Activated T-helper 2 cell treated with anti-CD3 and anti-CD28 coated beads, Interferon-gamma antibody, Interleukin-2, Interleukin-4, amounts not matched to agents 10 μg/mL and 5 μg/mL and 100 μg/mL, durations not matched to agents 14 hours and 24 hours and 36 hours (primary cell): ENCODE measurements at places on chromosomes 13 and 19. TPM values are rescaled to one million over a fixed set of nuclear protein-coding genes. Genes with fewer than 3 reads are reported as not detected.

DNA sequence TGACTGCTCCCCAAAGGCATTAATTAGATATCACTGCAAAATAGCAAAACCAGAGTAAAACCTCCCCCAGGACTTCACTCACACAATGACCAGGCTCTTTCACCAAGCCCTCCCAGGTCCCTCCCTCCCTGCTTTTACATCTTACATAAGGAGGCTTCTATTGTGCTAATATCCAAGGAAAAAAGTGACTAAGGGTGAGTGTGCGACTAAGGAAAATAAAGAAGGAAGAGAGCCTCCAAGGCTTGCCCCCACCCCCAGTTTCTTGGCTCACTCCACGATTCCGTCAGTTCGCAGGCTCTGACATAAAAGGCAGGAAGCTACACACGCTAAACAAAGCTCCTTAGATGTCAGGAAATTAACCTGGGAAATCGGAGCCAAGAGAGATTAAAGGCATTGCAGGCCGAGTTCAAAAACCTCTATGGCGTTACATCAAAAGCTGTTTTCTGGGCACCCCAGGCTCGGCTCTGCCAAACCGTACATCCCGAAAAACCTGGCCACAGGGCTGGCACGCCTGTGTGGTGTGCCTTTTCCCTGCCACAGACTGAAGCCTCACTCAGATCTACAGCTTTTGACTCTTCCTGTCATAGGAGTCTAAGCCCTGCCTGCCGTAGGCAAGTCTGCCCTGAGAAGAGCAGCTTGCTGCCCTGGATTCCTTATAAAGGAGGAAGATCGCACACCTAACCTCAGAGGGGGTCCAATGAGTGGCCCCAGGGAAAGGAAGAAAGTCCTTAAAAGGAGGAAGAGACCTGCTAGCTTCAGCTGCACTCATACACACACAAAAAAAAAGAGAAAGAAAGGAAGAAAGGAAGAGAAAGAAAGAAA lies 67.0 kb upstream of the SERP2 start:
- H3K27me3 ChIP-seq: peaks cover 29% of the 10 kb centered on the region
- H3K27ac ChIP-seq: no peak overlapping the region
- no peaks in the 10 kb centered on the region for H3K36me3 ChIP-seq

GRCh38 chr19:40633207-40633606 lies 32.0 kb downstream of the LTBP4 start:
- H3K27me3 ChIP-seq: peaks cover 5% of the 10 kb centered on the region
- H3K27ac ChIP-seq: no peak overlapping the region
- peaks cover 5% of the 10 kb centered on the region for H3K4me1 ChIP-seq
- no peak for DNase-seq
- peaks cover 5% of the 10 kb centered on the region for H3K36me3 ChIP-seq
- H3K4me3 ChIP-seq: no peak overlapping the region

- H3K27ac ChIP-seq: no peak overlapping the region
- no peak overlapping the region for H3K4me3 ChIP-seq
- H3K36me3 ChIP-seq: no peaks in the 10 kb centered on the region
- DNase-seq: no peak
- no peaks in the 10 kb centered on the region for H3K27me3 ChIP-seq
Measured at GRCh38 chr13:105783261-105783660, 752.2 kb downstream of the EFNB2 start.

- no peak for DNase-seq
- no peaks in the 10 kb centered on the region for H3K36me3 ChIP-seq
- H3K27me3 ChIP-seq: no peaks in the 10 kb centered on the region
- H3K4me3 ChIP-seq: no peak overlapping the region
Measured at GRCh38 chr13:35388441-35389355, 87.8 kb downstream of the MAB21L1 start.

GRCh38 chr19:3606690-3607289 lies at the start of gene TBXA2R:
TSS of gene TBXA2R (minus strand) at chr19:3606875. CDS start at chr19:3600634, 6,241 bp downstream.
- H3K4me3 ChIP-seq: no peak within 1 kb of the TSS
- peaks cover 2% of the 10 kb centered on the region for H3K4me1 ChIP-seq
- H3K36me3 ChIP-seq: peaks cover under 1% of the 10 kb centered on the region
- peaks cover 4% of the 10 kb centered on the region for H3K27me3 ChIP-seq
- no peak within 1 kb of the TSS for H3K27ac ChIP-seq
- no peak for DNase-seq

- no peak overlapping the region for H3K27ac ChIP-seq
- DNase-seq: peak; percentile 62
- no peak overlapping the region for H3K4me3 ChIP-seq
- H3K27me3 ChIP-seq: peaks cover 4% of the 10 kb centered on the region
- no peaks in the 10 kb centered on the region for H3K36me3 ChIP-seq
Measured at GRCh38 chr19:37902668-37903067, 3.7 kb downstream of the WDR87 start.

GRCh38 chr13:96379967-96380366 lies 290.1 kb downstream of the HS6ST3 start:
- H3K36me3 ChIP-seq: no peaks in the 10 kb centered on the region
- H3K4me3 ChIP-seq: no peak overlapping the region
- no peaks in the 10 kb centered on the region for H3K4me1 ChIP-seq
- H3K27me3 ChIP-seq: no peaks in the 10 kb centered on the region

- H3K36me3 ChIP-seq: no peaks in the 10 kb centered on the region
- H3K4me1 ChIP-seq: no peaks in the 10 kb centered on the region
- no peak overlapping the region for H3K4me3 ChIP-seq
- no peak for DNase-seq
Measured at GRCh38 chr19:34096020-34096915, 76.0 kb upstream of the LSM14A start.

GRCh38 chr19:45442778-45443461 lies 19.2 kb upstream of the ERCC1 start:
- peak overlapping the region; percentile 76 for H3K4me3 ChIP-seq
- peaks cover 33% of the 10 kb centered on the region for H3K4me1 ChIP-seq
- no peak for DNase-seq
- peak overlapping the region; percentile 65 for H3K27ac ChIP-seq

DNA sequence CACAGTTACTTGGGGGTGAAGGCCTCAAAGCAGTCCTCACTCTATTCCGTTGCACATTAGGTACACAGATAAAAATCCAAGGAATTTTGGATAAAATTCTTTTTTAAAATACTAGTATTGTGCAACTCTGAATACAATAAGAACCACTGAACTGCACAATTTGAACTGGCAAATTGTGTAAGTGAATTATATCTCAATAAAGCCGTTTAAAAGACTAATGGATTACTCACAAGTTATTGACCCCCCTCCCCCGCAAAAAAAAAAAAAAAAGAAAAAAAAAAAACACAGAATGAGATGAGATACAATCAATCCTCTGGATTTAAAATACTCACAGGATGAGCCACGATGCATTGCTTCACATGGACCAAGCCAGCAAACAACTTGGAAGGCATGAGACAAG lies 86.4 kb downstream of the CRYL1 start:
- H3K4me1 ChIP-seq: peaks cover 5% of the 10 kb centered on the region
- no peak overlapping the region for H3K4me3 ChIP-seq
- no peak for DNase-seq
- H3K27ac ChIP-seq: no peak overlapping the region
- no peaks in the 10 kb centered on the region for H3K27me3 ChIP-seq

DNA sequence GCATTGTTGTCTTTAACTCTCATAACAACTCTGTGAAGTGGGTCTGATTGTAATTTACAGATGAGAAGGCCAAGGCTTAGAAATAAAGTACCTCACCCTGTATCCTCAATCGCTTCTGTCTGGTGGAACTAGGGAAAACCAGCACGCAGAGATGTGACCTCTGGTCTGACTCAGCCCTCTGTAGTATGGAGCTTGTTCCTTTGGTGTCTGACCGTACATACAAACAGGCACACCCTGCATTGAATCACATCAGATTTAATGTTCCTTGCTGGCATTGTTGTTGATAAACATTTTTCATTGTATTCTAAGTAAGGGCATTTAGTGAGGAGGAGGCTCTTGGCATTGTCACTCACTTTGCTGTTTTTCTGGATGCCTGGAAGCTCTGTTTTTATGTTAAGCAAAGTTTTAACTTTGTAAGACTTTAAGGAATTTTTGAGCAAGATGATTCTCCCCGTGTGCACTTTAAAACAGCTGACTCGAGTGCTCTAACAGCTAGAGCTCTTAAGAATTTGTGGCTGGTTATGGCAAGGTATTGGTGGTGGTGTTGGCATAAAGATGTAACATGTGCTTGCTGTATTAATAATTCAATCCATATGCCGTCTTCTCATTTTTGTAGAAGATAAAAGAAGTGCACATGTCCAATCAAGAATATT lies 89.0 kb upstream of the SPATA13 start:
- no peak overlapping the region for H3K27ac ChIP-seq
- DNase-seq: no peak
- H3K4me1 ChIP-seq: peaks cover 5% of the 10 kb centered on the region
- H3K4me3 ChIP-seq: no peak overlapping the region

GRCh38 chr13:28394422-28394821 lies 100.5 kb downstream of the FLT1 start:
- H3K4me3 ChIP-seq: no peak overlapping the region
- DNase-seq: no peak
- H3K4me1 ChIP-seq: peaks cover 3% of the 10 kb centered on the region

The ZNF175 gene
- 11.0 and 13.4 TPM in 2 replicates for total RNA-seq

The SHISA2 gene
- 0.07 and 0.14 TPM in 2 replicates for total RNA-seq

The LRRC4B gene
- total RNA-seq: 0.18 TPM in 1 of 2 replicates, not detected in the other

The CHST8 gene
- total RNA-seq: not detected in 2 replicates

The RYR1 gene
- 8.0 and 8.7 TPM in 2 replicates for total RNA-seq

The CEACAM16 gene
- not detected in 2 replicates for total RNA-seq

The ADM5 gene
- total RNA-seq: 7.2 and 7.3 TPM in 2 replicates

The ZNF606 gene
- total RNA-seq: 6.3 and 6.4 TPM in 2 replicates

The FOSB gene
- 10.2 and 10.9 TPM in 2 replicates for total RNA-seq

The LILRA2 gene
- not detected in 2 replicates for total RNA-seq
